Stimulated activated memory B cell treated with anti-CD40 and anti-IgM and Interleukin-4, amounts not matched to agents 10 μg/mL and 1 μg/mL and 100 μg/mL, for 72 hours (primary cell): ENCODE measurements at places on chromosomes 2 and 18.

DNA sequence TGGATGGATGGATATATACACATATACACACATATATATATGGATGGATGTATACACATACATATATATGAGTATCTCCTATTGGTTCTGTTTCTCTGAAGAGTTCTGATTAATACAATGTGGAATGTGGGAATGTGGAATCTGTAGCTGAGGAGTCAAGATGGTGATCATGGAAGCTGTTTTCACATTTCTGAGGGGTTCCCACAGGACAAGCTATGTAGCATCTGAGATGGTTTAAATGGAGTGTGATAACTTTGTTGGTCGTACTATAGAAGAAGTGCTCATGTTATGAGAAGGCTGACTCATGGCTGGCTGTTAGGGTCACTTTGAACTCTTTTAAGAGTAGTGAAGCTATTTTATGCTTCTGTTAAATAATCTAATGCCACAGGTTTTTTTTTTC, 279.7 kb downstream of the MEIS1 start:
- ATAC-seq: no peak

- no peak for ATAC-seq
Measured at GRCh38 chr18:48557640-48558174, 18.9 kb downstream of the CTIF start.

DNA sequence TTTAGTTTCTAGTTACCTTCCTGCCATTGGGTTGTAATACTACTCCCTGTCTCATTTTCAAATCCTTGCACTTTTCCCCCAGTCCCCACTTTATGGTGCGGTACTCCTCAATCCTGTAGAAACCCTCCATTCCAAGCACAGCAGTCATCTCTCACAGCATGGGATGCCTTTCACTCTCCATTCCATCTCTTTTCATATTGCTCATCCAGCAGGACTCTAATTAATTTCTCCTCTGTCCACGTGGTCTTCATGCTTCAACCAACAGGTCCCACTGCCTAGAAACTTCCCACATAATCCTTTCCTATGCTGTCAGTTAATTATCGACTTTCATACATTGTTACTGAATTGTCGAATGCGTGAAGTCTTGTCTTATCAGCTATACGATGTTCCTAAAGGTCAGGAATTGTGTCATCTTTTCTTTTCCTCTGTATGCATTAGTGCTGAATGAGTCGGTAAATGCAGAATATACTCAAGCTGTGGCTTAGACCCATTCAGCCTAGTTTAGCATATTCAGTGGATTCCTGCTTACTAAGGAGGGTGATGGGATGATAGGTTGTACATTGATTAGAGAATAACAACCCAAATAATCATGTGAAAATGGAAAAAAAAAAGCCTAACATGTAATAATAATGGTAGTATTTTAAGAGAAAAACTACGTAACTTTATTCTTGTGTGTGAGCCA, 89.7 kb downstream of the CRIM1 start:
- ATAC-seq: no peak

GRCh38 chr2:230821261-230821990, 43.3 kb upstream of the ITM2C start:
- no peak for ATAC-seq

DNA sequence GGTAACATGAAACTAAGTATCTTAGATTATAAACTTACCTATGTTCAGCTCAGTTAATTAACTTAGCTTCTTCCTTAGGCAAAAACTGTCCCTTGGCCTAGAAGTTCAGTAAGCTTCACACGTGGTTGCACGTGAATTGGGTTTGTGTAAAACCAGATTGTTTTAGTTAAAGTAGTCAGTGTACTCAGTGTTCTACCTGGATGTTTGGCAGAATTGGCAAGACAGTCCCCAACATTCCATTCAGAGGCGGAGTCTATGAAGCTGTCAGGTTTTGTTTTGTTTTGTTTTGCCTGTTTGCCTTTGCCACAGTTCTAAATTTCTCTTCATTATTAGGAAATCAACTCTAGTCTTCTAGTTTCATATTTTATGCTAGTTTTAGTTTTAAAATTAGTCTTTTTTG, 105.3 kb upstream of the ZEB2 start:
- no peak for ATAC-seq

DNA sequence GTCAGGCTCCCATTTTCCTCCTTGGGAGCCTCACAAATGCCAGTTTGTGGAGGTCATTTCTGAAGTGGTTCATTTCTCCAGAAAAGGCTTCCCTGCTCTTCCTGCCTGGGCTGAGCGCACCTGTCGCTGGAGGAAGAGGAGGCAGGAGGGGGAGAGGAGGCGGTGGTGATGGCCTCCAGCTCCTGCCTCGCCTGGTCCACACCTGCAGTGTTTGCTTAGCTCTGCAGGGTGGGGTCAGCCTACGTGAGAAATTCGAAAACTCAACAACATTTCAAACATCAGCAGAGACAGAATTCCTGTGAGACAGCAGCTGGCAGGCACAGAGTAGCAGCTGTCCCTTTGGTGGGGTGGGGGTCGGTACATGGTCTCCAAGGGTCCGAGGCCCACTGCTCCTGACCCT, 7.9 kb downstream of the IMPA2 start:
- ATAC-seq: no peak
